Kasumi-1 (cell line): ENCODE measurements at places on chromosomes 11 and 22.

DNA sequence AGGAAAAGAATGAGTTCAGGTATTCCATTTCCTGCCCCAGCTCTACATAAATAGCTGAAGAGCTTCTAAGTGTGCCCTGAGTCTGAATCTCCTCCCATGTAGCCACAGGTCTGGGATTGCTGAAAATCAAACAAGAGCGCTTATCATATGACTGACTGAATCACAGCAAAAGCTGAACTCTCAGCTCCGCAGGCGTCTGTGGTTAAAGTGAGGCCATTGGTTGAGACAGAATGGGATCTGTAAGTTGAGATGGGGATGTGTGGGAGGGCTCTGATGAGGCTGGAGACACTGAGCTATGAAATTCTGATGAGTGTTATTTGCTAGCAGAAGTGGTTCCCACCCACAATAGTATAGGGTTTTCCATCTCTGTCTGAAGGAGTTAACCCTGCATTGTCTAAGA, 637.0 kb downstream of the OPCML start:
- DNase-seq = no peak

DNA sequence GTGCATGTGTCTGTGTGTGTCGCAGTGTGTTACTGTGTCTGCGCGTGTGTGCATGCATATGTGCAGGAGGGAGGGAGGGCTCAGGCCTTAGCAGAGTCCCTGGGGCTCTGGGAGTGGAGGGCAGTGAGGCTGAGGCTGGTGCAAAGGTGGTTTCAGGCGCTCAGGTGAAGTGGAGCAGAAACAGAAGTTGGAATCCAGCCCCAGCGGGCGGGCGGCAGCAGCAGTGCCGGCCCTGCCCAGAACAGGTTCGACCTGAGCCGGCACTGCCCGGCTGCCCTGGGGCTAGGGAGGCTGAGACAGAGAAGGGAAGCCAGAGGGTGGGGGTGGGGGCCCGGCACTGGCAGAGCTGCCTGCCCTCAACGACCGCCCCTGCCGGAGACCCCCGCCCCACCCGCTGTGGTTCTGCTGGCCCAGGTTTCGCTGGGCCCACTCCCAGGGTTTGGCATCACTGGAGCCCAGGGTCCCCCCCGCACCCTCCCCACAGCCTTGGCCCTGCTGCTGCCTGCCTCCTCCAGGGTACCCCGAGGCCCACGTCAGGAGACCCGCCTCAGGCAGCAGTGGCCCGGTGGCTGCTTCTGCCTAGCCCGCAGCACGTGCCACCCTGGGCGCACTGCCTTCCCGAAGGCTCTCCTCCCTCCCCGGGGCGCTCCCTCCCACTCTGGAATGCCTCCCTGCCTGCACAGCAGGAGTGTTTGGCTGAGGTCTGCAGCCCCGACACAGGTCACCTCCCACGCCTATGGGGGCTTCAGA, 13.3 kb downstream of the ASCL2 start:
- DNase-seq = no peak

- DNase-seq = no peak
These were observed 3.6 kb upstream of the PGR start for GRCh38 chr11:101133190-101133589.

DNA sequence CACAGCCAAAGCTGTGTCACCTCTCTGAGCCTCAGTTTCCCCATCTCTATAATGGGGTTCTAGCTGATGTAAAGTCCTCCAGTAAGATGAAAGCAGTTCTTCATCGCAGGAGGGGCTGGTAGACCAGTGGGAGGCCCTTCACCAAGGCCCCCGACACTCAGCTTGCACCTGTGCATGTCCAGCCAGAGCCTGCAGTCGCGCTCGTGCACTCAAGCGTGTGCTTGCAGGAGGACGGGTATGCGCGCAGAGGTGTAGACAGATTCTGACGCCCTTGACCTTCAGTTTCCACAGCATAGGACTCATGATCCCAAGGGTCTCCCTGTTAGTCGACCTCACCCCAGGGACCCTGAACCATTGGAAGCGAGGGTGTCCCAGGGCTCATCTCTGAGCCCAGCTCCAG, 633.7 kb downstream of the TBC1D22A start:
- DNase-seq = no peak

DNA sequence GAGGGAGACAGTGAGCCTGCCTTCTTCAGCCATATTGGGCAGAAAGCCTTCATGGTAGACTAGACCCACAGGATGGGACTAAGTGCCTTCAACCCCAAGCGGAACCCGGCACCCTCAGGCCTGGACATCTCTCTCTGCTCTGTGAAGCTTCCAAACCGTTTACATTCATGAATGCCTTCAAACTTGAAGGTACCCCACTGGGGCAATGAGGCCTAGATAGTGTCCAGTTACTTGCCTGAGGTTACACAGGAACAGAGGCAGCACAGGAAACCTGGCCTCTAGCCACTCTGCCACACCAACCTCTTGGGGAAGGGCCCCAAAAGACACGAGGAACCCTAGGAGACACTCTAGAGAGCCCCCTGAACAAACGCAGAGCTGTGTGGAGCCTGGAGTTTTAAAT, 14.5 kb upstream of the CYP2R1 start:
- DNase-seq = no peak

DNA sequence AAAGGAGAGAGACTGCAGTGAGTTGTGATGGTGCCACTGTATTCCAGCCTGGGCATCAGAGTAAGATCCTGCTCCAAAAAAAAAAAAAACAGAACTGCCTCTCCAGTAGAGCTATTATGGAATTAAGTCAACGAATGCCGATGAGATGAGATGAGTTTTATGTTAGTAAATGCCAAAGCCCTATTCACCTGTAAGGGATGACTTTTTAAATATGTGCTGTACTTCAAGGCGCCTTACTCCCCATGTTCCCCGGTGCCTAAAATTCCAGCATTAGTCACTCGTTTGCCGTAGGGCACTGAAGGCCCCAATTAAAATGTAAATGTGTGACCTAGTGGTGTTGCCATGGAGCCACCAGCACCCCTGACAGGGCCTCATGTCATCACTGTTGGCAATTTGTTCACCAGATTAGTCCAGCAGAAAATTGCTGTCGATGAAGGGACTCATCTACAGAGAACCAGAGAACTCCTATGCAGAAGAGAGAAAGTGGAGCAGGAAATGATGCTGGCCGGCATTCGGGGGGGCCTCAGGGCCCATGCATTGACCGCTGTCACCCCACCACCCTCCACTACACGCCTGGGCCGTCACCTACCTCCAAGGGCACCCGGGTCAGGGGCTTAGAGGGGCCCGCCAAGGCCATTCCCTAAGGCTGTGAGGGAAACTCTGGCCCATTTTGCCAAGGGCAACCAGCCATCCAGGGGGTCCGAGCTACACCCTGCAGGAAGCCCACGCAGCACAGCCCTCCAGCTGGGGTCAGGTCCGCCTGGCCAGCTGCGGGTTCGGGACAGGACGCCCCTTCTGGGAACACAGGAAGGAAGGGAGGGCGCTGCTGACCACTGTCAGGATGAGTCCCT, 17.8 kb downstream of the LIF start:
- no peak for DNase-seq

DNA sequence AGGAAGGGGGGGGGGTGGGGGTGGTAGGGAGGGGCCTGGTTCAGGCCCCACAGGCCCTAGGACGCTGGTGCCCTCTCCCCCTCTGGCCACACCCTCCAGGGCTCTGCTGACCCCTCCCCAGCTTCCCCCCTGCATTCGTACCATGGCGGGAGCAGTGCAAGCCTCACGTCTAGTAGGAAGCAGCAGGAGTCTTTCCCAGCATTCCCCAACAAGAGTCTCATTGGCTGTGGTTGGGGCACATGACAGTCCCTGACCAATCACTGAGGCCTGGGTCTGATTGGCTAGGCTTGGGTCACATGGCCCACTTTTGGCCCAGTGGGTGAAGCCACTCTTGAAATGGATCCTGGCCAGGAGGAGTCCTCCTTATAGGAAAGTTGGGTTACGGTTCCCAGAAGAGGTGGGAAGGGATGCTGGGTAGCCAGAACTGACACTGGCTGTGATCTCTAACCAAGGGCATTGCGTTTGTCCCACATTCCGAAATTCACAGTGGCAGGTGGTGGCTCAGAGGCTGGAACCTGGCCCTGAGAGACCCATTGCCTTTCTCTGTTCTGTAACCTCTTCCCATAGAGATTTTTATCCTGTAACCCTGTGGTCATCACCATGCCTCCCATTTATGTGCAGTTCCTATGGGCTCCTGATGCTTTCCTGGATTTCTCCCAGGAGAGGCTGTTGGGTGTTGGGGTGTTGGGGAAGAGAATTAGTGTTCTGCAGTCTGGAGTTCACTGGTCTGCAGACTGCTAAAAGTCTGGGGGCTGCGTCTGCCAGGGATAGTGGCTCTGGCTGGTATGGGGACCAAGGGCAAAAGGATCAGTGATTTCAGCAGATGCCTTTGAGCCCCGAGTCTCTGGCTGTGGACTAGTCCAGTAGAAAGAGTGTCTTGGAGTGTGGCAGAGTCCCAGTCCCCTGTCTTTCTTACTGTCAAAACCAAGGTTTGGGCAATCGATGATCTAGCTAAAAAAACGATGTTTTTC, 58.9 kb upstream of the MYEOV start:
- DNase-seq = no peak

DNA sequence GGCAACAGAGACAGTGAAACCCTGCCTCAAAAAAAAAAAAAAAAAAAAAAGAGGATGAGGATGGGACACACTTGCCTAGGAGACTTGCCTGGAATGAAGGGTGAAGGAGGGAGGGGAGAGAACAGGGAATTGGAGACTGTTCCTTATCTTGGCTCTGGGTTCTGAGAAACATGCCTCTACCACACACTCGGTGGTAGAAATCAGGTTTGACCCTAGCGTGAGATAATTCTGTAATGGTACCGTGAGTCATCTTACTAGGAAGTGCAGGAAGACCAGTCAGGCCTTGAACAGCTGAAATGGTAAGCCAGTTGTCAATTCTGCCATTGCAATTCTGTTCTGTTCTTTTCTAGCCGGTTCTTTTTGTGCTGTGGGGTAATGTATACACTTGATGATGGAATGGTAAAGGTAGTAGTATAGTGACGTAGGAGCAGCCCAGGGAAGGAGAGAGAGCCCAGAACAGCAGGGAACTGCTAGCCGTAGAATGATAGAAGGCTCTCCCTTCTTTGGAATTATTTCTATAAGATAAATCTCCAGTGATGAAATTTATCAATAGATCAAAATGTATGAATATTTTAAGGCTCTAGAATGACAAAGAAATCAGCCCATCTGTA, 3.9 kb upstream of the AMBRA1 start:
- DNase-seq = no peak

DNA sequence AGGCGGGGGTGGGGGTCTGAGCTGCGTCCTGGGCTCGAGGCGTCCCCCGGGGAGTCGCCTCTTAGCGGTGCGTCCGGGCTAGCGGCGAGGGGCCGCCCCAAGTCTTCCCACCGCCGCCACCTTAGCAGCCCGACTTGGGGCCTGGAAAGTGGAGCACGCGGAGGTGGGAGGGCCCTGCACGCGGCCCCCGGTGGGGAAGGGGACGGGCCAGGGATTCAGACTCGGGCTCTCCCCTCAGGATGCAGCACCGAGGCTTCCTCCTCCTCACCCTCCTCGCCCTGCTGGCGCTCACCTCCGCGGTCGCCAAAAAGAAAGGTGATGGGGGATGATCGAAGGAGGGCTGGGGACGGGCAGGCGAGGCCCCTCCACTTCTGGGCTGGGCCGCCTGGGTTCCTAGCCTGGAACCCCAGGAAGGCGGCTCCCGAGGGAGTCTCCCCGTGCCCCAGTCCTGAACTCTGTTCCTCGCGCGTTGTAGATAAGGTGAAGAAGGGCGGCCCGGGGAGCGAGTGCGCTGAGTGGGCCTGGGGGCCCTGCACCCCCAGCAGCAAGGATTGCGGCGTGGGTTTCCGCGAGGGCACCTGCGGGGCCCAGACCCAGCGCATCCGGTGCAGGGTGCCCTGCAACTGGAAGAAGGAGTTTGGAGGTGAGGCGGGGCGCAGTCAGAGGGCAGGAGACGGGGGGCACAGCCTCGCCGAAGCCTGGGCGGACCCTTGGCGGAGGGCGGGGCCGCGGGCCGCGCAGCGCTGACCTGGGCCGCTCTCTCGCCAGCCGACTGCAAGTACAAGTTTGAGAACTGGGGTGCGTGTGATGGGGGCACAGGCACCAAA, 563 bp downstream of the MDK start:
- no peak for DNase-seq

- DNase-seq = no peak
These were observed 145.6 kb downstream of the FEZ1 start for GRCh38 chr11:125350206-125351032.

- no peak for DNase-seq
These were observed 6.1 kb downstream of the UQCR10 start for GRCh38 chr22:29773233-29773632.

DNA sequence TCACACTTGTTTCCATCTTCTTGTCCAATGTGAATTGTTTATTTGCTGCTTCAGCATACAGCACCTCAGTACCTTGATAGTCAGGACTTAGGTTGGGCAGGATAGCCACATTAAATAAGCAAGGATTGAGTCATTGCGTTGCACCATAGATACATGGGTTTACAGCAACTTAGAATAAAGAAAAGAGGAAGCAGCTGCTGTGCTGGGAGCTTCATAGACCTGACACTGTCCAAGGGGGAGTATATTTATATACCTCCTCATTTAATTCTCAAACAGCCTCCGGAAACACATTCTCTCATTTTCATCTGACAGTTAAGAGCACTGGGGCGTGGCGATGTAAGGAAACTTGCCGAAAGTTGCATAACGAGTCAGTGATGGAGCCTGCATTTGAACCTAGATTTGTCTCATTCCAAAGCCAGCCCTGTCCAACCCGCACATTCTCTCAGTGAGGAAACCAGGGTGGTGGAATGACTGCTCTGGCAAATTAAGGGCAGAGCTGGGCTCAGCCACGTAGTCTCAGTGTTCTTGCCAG, 42.2 kb downstream of the UBASH3B start:
- peak; percentile 100 for DNase-seq

DNA sequence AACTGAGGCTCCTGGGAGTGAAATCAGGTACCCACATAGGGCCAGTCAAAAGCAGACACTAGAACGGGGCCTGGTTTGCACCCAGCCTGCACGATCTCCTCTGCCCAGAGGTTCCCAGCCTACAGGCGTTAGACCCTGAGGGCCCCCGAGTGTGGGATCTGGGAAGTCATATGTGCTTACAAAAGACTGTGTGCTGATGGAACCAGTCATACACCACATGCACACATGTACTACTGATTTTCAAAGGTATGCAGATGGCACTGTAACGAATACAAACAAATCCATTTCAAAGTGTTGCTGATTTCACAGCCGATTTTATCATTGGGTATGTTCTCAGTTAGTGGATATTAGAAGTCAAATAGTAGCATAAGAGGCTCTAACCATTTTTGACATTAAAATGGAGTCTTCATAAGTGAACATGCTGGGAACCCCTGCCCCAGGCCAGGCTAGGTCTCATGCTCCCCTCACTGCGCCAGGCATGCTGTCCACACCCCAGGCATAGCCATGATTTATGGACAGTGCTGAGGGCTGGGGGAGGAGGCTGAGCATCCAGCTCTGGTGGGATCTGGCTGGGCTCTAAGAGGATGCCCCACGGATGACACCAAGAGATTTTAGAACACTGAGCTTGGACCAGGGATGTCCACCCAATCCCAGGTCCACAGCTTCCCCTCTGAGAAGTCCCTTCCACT, 38.6 kb upstream of the LRRC32 start:
- DNase-seq = no peak

DNA sequence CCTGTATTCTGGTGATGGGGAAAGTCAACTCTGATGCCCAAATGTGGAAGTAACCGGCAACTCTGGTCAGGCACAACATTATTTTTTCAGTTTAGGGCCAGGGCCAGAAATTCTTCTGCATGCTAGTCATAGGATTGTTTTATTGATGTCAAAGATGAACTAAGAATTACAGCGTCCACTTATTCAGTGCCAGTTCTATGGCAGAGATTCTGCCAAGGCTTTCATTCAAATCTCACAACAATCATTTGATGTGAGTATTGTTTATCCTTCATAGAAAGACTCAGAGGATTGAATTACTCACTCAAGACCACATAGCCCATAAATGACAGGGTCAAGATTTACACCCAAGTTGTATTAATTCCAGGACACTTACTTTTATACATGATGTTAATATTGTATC, 87.7 kb downstream of the TMPRSS5 start:
- DNase-seq = no peak

GRCh38 chr11:80281194-80281593, 840.4 kb upstream of the TENM4 start:
- no peak for DNase-seq
